ENCODE measurements at places on chromosomes 12 and 14. TPM values are rescaled to one million over a fixed set of nuclear protein-coding genes. Genes with fewer than 3 reads are reported as not detected.

Gene CORO1C
- 293 TPM for total RNA-seq

Gene CFAP251
- 1.8 TPM for total RNA-seq

Gene KLRK1
- not detected for total RNA-seq

Gene RGS6
- not detected for total RNA-seq
